ENCODE measurements at places on chromosomes 6 and 20.
A peak's percentile ranks its signal among the peaks of the same experiment; 100 is the strongest.

- no peak for DNase-seq
These were observed 27.3 kb downstream of the IGF2R start for GRCh38 chr6:159996087-159996622.

- DNase-seq = no peak
These were observed 58.3 kb downstream of the KIF6 start for GRCh38 chr6:39666706-39667489.

GRCh38 chr6:137351890-137352289 lies 132.7 kb upstream of the IFNGR1 start:
- DNase-seq = peak; percentile 8

- DNase-seq = no peak
These were observed 40.5 kb upstream of the BHLHE23 start for GRCh38 chr20:63047267-63047666.

DNA sequence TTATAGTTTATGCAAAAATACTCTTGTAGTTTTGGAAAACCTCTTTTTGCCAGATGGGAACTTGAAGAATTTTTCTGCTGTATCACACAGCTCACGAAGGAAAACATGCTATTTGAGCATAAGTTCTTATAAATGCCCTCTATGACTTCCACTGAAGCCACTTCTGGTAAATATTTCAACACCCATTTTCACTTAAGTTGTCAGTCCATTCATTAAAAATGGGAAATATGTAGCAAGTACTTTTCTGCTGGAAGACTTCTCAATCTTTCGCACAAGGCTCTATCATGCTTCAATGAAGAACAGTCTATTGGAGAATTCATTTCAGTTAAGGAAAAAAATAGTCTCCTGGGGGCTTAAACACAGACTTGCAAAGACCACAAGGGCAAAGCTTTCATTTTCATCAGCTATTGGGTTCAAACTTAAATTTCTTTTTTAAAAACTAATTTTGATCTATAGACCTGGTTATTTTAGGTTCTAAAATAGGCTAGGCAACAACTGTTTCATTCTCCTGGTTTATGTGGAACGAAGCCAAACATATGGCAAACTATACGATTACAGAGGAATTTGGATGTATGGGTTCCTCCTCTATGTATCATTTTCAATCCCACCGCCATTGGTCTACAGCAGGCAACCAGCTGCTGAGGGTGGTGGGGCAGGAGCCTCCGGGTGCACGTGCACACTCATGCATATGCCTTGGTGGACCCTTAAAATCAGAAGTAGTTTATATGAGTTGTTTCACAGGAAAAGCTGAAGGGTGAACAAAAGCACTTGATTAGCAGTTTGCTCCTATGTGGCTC lies 38.7 kb downstream of the LAMA4 start:
- peak; percentile 84 for DNase-seq

DNA sequence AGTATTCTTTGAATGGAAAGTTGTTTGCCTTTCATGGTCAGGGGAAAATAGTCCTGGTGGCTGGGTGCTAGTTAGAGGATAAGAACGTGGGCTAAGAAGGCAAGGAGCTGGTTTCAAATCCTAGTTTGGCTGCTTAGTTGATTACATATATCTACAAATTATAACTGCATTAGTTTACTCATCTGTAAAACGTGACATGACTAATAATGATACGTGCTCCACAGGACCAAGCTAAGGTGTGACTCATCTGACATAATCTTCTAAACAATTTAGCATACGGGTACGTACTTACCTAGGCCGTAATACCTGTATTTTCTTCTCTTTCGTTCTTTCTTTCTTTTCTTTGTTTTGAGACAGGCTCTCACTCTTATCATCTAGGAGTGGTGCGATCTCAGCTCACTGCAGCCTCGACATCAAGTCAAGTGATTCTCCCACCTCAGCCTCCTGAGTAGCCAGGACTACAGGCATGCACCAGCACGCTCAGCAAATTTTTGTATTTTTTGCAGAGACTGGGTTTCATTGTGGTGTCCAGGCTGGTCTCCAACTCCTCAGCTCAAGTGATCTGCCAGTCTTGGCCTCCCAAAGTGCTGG lies 1274.2 kb upstream of the GJE1 start:
- no peak for DNase-seq

DNA sequence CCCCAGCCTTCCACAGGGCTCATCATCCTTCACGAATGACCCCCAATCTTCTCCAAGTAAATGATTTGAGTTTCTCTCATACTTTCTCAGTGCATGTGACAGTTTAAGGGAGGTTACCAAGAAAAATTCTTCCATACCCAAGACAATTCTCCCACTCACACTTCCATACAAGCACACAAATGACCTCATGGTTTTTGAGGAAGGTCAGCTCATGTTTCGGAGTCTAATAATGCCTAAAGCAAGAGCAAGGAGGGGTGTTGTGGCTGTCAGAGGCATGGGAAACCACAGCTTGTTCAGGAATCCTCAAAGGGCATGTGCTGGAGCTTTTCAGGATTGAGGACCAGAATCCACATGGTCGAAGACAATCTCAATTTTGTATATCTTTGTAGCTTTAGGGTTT lies 279.0 kb downstream of the MAFB start:
- DNase-seq = no peak

GRCh38 chr20:909641-910040 lies 6.5 kb downstream of the ANGPT4 start:
- DNase-seq = no peak

- DNase-seq = no peak
These were observed 428.6 kb downstream of the HACE1 start for GRCh38 chr6:104431096-104431495.

GRCh38 chr6:48032151-48032550 lies 78.8 kb downstream of the PTCHD4 start:
- peak; percentile 83 for DNase-seq

Data from fibroblast of upper back skin (primary cell).